Activated naive CD8-positive, alpha-beta T cell treated with anti-CD3 and anti-CD28 coated beads, Interleukin-2, amount 10 ng/mL, durations not matched to agents 7 days and 5 days (primary cell): ENCODE measurements at places on chromosomes 3 and 15.

GRCh38 chr3:126996905-126997304, 14.0 kb downstream of the PLXNA1 start:
- no peaks in the 10 kb centered on the region for H3K27me3 ChIP-seq
- no peak overlapping the region for H3K27ac ChIP-seq
- H3K4me3 ChIP-seq: no peak overlapping the region
- no peaks in the 10 kb centered on the region for H3K36me3 ChIP-seq

DNA sequence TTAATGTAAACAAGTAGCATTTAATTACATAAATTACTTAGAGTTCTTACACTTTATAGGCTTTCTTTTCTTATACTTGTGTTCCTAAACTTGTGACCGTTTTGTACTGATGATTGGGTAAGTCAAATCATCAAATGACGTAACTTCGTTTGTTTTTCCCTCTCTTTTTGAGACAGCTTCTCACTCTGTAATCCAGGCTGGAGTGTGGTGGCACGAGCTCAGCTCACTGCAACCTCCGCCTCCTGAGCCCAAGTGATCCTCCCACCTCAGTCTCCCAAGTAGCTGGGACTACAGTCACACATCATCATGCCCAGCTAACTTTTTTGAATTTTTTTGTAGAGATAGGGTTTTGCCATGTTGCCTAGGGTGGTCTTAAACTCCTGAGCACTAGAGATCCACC, 226.0 kb downstream of the TCF12 start:
- no peak overlapping the region for H3K4me3 ChIP-seq
- H3K27ac ChIP-seq: no peak overlapping the region
- DNase-seq: no peak
- no peaks in the 10 kb centered on the region for H3K27me3 ChIP-seq

GRCh38 chr3:187261541-187261969, 30.0 kb downstream of the MASP1 start:
- no peak overlapping the region for H3K27ac ChIP-seq
- H3K36me3 ChIP-seq: no peaks in the 10 kb centered on the region
- H3K27me3 ChIP-seq: peaks cover 11% of the 10 kb centered on the region
- no peak overlapping the region for H3K4me3 ChIP-seq
- H3K4me1 ChIP-seq: no peaks in the 10 kb centered on the region

- DNase-seq: no peak
- H3K4me1 ChIP-seq: no peaks in the 10 kb centered on the region
- H3K36me3 ChIP-seq: no peaks in the 10 kb centered on the region
These were observed 151.2 kb upstream of the CDIN1 start for GRCh38 chr15:36428102-36428845.

- peaks cover 24% of the 10 kb centered on the region for H3K4me1 ChIP-seq
- peak overlapping the region; percentile 83 for H3K27ac ChIP-seq
- peaks cover 29% of the 10 kb centered on the region for H3K36me3 ChIP-seq
- no peaks in the 10 kb centered on the region for H3K27me3 ChIP-seq
- H3K4me3 ChIP-seq: peak overlapping the region; percentile 84
These were observed 60.2 kb downstream of the PIAS1 start for GRCh38 chr15:68114356-68114755.

DNA sequence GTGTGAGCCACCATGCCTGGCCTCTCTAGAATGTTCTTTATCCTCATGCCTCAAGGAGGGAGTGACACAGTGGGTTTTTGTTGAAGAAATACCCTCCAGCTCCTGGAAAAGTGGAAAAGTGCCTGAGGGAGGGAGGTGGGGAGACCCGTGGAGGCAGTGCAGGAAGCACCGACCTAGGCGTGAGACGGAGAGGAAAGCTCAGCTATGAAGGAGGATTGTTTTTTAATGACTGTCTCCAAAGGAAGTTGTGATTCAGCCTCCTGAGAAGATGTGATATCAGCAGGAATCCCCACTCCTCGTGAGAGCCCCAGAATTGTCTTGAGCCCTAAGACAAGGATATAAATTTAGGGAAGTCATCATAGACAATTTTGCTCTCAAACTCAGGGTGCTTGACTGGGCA, 21.7 kb downstream of the RPLP1 start:
- no peak overlapping the region for H3K4me3 ChIP-seq
- H3K36me3 ChIP-seq: no peaks in the 10 kb centered on the region
- DNase-seq: no peak

DNA sequence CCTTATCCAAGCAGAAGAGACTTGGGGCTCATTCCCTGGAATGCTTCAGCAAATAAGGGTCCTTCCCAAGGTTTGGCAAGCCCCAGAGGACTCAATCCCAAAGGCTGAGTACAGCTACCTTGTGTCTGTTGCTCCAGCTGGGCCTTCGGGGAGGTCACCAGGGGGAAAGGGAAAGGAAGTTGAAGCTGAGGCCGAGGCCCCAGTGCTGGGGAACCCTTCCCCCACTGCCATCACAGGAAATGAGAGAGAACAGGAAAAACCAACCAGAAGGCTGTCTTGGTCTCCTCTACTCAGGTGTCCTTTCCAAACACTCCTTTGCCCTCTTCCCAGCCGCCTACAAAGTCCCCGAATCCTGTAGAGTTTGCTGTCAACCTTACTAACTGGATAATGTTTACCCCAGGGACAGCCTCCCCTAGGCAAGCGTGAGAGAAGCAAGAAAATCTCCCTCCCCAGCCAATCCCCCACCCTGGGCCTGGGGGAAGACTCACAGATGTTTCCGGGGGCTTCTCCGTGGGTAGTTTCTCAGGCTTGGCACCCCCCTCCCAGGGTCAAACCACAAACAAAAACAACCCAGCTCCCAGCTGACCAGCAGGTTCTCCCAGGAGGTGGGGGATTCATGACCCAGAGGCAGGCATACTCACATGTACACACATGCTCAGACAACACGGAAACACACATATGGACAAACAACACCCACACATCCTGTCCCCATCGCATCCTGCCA, 5.5 kb downstream of the CSRNP1 start:
- H3K36me3 ChIP-seq: peaks cover 25% of the 10 kb centered on the region
- H3K4me3 ChIP-seq: peak overlapping the region; percentile 96
- no peaks in the 10 kb centered on the region for H3K27me3 ChIP-seq

DNA sequence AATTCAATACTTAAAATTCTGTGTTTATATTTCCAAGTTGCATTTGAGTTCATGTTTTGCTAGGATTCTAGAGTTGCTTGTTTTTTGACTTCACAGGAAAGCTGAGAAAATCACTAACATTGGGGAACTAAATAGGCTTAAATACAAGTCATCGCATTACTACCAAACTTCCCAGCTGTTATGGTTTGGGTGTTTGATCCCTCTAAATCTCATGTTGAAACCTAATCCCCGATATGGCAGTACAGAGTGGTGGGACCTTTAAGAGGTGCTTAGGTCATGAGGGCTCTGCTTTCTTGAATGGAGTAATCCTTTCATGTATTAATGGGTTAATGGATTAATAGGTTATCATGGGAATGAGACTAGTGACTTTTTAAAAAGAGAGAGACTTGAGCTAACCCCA, 77.2 kb upstream of the ARPP21 start:
- H3K36me3 ChIP-seq: no peaks in the 10 kb centered on the region
- H3K27me3 ChIP-seq: no peaks in the 10 kb centered on the region
- DNase-seq: no peak
- H3K4me3 ChIP-seq: no peak overlapping the region
- no peaks in the 10 kb centered on the region for H3K4me1 ChIP-seq

GRCh38 chr3:157275832-157276231, 115.9 kb upstream of the CCNL1 start:
- H3K27ac ChIP-seq: no peak overlapping the region
- H3K4me1 ChIP-seq: no peaks in the 10 kb centered on the region
- no peaks in the 10 kb centered on the region for H3K27me3 ChIP-seq
- H3K4me3 ChIP-seq: no peak overlapping the region
- DNase-seq: no peak

- no peaks in the 10 kb centered on the region for H3K4me1 ChIP-seq
- no peaks in the 10 kb centered on the region for H3K36me3 ChIP-seq
- H3K4me3 ChIP-seq: no peak overlapping the region
- no peak overlapping the region for H3K27ac ChIP-seq
- no peaks in the 10 kb centered on the region for H3K27me3 ChIP-seq
These were observed 21.2 kb downstream of the GRIP2 start for GRCh38 chr3:14518893-14519292.

- H3K27ac ChIP-seq: no peak overlapping the region
- DNase-seq: no peak
- H3K4me1 ChIP-seq: peaks cover 9% of the 10 kb centered on the region
- no peaks in the 10 kb centered on the region for H3K27me3 ChIP-seq
These were observed 52.8 kb downstream of the CALML4 start for GRCh38 chr15:68152342-68152741.

DNA sequence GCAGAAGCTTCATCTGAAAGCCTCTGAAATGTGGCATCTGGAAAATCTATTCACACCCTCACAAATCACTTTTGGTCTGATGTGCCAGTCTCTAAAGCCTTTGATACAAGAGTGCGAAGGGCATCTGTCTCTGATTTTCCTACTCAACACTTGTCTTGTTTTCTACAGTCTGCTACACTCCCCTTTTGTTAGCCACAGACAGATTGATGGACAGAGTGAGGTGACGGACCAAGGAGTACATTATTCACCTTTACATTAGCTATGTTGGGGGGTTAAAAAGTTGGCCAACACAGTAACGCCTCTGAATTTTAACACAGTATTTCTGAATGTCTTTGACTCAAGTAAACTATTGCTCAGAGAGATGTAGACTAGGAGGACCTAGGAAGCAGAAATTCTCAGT, 63.1 kb downstream of the TNIK start:
- no peak for DNase-seq
- H3K36me3 ChIP-seq: peaks cover 6% of the 10 kb centered on the region
- H3K27ac ChIP-seq: no peak overlapping the region
- H3K4me1 ChIP-seq: no peaks in the 10 kb centered on the region
- no peak overlapping the region for H3K4me3 ChIP-seq

DNA sequence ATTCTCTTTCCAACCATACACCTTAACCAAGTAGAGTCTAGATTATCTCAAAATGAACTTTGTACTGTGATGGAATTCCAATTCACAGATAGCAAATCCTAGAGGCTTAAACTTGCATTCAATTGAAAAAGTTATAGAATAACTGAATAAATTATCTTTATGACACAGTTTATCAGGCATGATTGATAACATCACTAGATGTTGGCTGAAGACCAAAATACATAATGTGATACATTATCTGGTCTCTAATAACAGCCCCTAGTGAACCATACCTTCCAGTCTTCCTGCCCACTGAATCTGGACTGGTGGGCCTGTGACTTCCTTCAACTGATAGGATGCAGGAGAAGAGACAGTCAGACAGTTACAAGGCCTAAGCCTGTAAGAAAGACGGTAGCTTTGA, 165.2 kb upstream of the CMC1 start:
- H3K4me1 ChIP-seq: no peaks in the 10 kb centered on the region
- DNase-seq: no peak
- H3K27ac ChIP-seq: no peak overlapping the region
- no peak overlapping the region for H3K4me3 ChIP-seq
- H3K27me3 ChIP-seq: no peaks in the 10 kb centered on the region
- H3K36me3 ChIP-seq: no peaks in the 10 kb centered on the region

- no peaks in the 10 kb centered on the region for H3K4me1 ChIP-seq
- DNase-seq: no peak
- no peaks in the 10 kb centered on the region for H3K27me3 ChIP-seq
- no peak overlapping the region for H3K4me3 ChIP-seq
- no peaks in the 10 kb centered on the region for H3K36me3 ChIP-seq
These were observed 156.9 kb upstream of the EIF1B start for GRCh38 chr3:40152482-40153133.

DNA sequence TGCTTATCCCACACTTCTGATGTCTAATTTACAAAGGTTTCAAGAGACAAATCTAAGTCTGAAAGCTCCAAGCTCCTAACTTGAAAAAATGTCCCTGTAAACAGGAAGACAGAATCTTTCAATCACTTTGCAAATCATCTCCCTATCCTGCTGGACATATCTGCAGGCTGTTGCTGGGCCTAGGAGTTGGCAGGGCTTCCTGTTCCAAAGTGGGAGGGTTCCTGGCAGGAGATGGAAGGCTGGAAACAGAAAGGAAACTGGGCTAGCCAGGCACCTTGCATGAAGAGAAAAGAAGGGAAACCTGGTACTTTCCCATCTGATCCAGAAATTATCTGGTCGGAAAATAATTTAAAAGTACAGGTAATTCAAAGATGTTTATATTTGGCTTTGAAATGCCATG, 227.3 kb upstream of the IL12A start:
- no peak overlapping the region for H3K4me3 ChIP-seq
- no peak for DNase-seq
- peaks cover 50% of the 10 kb centered on the region for H3K27me3 ChIP-seq
- no peak overlapping the region for H3K27ac ChIP-seq

DNA sequence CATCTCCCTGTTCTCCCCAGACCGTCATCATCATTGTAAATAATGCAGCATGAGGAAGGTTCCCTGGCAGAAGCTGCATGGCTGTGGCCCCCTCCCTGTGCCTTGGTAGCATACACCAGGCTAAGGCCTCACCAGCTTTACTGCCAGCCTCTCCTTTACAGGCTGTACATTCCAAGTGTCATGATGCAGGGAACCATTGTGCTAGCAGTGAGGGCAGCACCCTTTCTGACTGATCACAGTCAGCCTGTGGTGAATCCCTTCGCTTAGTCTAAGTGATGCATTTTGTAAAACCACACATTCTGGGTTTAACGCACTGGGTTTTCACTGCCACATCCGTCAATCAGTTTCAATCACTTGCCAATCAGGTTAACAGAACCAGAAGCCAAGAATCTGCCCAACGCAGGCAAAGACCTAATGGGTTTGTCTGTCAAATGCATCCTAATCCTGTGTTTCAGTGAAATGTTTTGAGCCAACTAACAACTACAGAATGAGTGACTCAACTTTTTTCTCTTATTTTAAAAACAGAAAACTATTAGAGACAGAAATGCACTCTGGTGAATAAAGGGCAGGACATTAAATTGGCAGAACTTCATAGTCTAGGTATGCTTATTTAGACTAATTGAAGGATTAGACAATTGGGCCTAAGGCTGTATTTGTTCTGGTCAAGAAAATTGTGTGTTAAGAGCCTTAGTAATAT, 225.9 kb upstream of the DPH6 start:
- H3K27ac ChIP-seq: no peak overlapping the region
- DNase-seq: no peak
- no peaks in the 10 kb centered on the region for H3K36me3 ChIP-seq
- H3K4me3 ChIP-seq: no peak overlapping the region
- H3K27me3 ChIP-seq: no peaks in the 10 kb centered on the region
- H3K4me1 ChIP-seq: no peaks in the 10 kb centered on the region

DNA sequence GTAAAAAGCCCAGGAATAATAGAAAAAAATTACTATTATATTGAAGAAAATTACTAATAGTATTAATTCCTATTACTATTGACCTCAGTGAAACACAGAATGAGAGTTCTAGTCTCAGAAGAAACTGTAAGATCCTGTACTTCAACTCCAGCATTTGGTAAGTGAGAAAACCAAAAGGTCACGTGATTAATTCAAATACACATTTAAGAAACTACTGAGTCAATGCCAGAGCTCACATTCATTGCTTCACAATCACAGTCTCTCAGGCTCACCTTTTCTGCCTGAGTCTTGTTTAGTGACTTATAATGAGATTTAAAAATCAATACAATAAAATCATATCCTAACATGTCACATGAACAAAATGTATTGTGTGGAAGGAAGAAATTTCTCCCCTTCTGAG, 556.1 kb downstream of the FGF12 start:
- DNase-seq: no peak
- no peaks in the 10 kb centered on the region for H3K4me1 ChIP-seq
- H3K36me3 ChIP-seq: no peaks in the 10 kb centered on the region
- no peak overlapping the region for H3K27ac ChIP-seq
- H3K4me3 ChIP-seq: no peak overlapping the region

GRCh38 chr15:83010709-83011270, 649 bp downstream of the C15orf40 start:
- peaks cover 12% of the 10 kb centered on the region for H3K36me3 ChIP-seq
- H3K4me3 ChIP-seq: peak overlapping the region; percentile 99
- H3K27me3 ChIP-seq: no peaks in the 10 kb centered on the region
- H3K27ac ChIP-seq: peak overlapping the region; percentile 98
- DNase-seq: peak; percentile 79

GRCh38 chr3:164912916-164913315, 165.4 kb downstream of the SI start:
- no peak for DNase-seq
- H3K27ac ChIP-seq: no peak overlapping the region
- H3K36me3 ChIP-seq: no peaks in the 10 kb centered on the region
- H3K4me3 ChIP-seq: no peak overlapping the region
- no peaks in the 10 kb centered on the region for H3K27me3 ChIP-seq
- no peaks in the 10 kb centered on the region for H3K4me1 ChIP-seq
